Esophagus squamous epithelium (tissue), 5 donors: ENCODE measurements at places on chromosomes 5 and 9. TPM values are rescaled to one million over a fixed set of nuclear protein-coding genes. Genes with fewer than 3 reads are reported as not detected.
A peak's percentile ranks its signal among the peaks of the same experiment; 100 is the strongest.

- no peak for DNase-seq
- H3K36me3 ChIP-seq: no peaks in the 10 kb centered on the region
- no peaks in the 10 kb centered on the region for H3K27me3 ChIP-seq
- peaks cover 23% of the 10 kb centered on the region for H3K4me1 ChIP-seq
These were observed 1.3 kb downstream of the FGF1 start for GRCh38 chr5:142684508-142685041.

DNA sequence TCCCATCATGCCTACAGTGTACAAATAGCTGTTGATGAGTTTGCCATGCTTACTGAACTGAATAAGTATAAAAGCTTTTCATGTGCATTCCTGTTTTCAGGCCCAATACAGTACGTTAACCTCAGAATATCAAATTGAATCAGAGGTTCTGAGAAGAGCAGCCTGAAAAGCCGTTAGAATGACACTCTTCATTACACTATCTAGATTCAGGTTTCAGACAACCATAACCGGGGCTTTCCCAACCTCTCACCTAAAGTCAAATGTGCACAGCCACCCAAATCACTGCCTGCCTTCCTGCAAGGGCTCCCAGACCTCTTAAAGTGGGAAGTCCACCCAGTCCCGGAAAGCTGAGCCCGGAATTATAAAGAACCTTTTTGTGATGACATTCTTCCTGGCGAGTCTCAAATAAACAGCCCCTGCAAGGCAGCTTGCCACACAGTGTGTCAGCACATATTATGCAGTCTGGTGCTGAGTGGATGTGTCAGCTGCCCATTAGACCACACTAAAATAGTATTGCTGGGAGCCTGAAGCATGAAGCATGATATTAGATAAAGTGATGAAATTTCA, 245.8 kb downstream of the TLE4 start:
- H3K36me3 ChIP-seq: no peaks in the 10 kb centered on the region
- DNase-seq: no peak
- no peak overlapping the region for H3K27ac ChIP-seq

- H3K36me3 ChIP-seq: peaks cover 5% of the 10 kb centered on the region
- H3K4me1 ChIP-seq: peaks cover 17% of the 10 kb centered on the region
- no peak for DNase-seq
These were observed 49.7 kb downstream of the PTBP3 start for GRCh38 chr9:112283582-112284253.

DNA sequence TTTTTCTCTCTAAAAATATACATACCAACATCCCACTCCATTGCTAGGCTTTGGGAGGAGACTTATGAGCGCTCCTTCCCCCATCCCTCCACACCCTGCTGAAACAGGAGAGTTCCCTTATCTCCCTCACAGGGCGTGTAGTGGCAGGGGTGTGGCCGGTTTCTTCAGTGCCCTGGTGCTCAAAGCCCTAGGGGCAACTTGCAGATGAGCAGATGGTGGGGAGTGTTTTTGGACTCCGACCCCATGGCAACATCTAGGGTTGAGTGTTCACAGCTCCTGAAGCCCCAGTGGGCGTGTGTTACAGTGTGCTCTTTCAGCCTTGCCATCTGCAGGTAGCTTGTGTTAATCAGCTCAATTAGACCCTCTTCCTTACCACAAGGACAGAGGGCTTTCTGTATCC, 409.5 kb downstream of the MAT2B start:
- peak; percentile 16 for DNase-seq
- H3K36me3 ChIP-seq: no peaks in the 10 kb centered on the region
- no peak overlapping the region for H3K27ac ChIP-seq
- H3K4me1 ChIP-seq: no peaks in the 10 kb centered on the region
- no peak overlapping the region for H3K4me3 ChIP-seq

GRCh38 chr5:91329283-91329682, 53.8 kb downstream of the ARRDC3 start:
- no peaks in the 10 kb centered on the region for H3K27me3 ChIP-seq
- H3K36me3 ChIP-seq: no peaks in the 10 kb centered on the region
- no peak overlapping the region for H3K27ac ChIP-seq
- DNase-seq: no peak
- no peak overlapping the region for H3K4me3 ChIP-seq

DNA sequence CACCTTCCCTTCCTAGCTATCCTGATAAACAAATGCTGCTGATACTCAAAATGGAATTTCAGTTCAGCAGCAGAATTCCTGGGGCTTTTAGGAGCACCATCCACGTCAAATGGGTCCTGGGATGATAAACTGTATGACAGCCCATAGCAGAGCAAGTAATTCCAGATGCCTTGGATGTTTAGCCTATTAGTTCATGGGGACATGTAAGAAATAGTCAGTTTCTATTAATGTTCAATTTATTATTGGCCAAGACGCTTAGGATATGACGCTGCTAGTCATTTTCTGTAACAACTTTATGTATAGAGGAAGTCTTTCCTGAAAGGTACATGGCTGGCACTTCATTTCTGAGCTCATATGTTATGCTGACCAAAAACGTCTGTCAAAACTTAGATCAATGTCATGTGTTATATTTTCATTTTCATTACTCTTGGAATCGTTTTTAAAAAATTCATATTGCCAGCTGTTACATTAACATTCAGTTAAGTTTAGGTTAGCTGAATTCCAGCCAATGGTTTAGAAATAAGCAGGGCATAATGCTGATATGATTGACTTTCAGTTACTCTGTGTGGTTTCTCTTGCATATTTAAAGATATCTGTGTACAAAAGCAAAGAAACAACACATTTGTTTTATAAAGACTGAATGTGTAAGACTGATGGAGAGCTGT, 243.8 kb downstream of the CSNK1G3 start:
- H3K36me3 ChIP-seq: no peaks in the 10 kb centered on the region
- DNase-seq: no peak
- no peak overlapping the region for H3K4me3 ChIP-seq
- peak overlapping the region; percentile 12 for H3K27ac ChIP-seq
- H3K4me1 ChIP-seq: no peaks in the 10 kb centered on the region

DNA sequence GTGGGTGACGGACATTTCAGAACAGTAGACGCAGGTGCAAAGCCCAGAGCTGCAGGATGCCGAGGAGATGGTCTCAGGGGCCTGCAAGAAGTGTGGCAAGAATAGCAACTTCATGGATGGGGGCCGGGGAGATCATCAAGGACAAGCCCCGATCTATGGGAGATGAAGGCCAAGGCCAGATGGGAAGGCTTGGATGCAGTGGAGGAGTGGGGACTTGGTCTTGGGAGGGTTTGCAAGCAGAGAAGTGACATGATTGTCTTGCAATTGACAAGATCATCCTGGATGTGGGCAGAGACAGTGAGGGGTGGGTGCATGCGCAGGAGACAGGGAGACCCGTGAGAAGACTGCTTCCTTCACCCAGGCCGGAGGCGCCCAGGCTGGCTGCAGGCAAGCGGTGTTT, 198.1 kb downstream of the CDK5RAP2 start:
- no peak overlapping the region for H3K27ac ChIP-seq
- no peak for DNase-seq
- H3K27me3 ChIP-seq: no peaks in the 10 kb centered on the region
- H3K36me3 ChIP-seq: no peaks in the 10 kb centered on the region
- H3K4me3 ChIP-seq: no peak overlapping the region

The SYNPO gene
- 7.2 TPM for total RNA-seq

DNA sequence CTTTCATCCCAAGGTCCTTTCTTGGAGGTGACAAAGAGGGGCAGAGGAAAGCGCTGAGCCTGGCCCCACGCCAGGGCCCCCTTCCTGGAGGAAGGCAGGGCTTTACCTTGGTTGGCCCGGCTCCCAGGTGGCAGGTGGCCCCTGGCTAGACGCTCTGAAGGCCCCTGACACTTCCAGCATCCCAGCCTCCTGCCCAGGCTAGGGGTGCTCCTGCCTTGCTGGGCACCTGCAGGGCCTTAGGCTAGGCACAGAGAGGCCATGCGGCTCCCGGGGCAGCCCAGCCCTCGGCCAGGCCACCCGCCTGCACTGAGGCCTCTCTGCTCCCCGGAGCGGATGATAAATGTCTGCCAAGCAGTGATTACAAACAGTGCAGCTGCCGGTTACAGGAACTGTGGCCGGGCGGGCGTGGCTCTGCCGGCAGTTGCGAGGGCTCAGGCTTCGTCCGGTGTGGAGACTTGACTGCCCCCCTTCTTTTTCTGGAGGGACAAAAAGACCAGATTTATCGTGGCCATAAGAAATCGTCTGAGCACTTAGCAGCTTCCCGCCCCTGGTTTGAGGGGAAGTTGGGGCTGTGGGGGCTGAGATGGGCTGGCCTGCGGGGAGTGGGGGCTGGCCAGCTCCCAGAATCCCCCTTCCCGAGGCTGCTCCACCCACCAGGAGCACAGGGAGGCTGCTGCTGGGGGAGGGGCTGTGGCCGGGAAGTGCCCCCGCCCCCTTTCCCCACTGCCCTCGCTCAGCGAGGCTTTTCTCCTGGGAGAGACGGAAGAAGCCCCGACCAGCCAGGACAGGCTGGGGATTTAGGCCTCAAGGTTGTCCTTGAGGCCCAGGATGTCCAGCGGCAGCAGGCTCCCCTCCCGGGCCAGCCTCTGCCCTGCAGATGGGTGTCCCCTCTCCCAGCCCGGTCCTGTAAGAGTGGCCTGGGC, 31.6 kb upstream of the UBAC1 start:
- DNase-seq: no peak
- H3K27ac ChIP-seq: peak overlapping the region; percentile 95
- peaks cover 30% of the 10 kb centered on the region for H3K4me1 ChIP-seq
- H3K4me3 ChIP-seq: peak overlapping the region; percentile 49

DNA sequence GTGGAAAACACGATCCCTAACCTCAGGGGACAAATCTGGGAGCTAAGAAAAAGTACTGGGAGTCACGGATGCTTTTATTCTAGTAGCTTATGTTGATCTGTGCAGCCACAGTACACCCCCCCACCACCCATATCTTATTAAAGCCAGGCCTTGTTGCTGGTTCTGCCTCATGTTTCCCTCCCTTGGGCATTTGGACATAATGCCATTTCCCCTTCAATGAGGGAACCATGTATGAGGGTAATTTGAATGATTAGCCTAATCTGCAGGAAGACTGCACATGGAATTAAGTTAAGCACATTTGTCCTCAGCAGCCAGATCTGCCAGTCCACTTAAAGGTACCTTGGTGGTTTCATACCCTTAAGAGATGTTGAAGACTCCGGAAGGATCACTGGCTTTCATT, 102.0 kb downstream of the ARHGAP26 start:
- H3K27ac ChIP-seq: no peak overlapping the region
- peaks cover 6% of the 10 kb centered on the region for H3K4me1 ChIP-seq
- no peaks in the 10 kb centered on the region for H3K36me3 ChIP-seq
- H3K27me3 ChIP-seq: no peaks in the 10 kb centered on the region
- H3K4me3 ChIP-seq: no peak overlapping the region

The OR13D1 gene
- total RNA-seq: not detected

GRCh38 chr9:96169484-96169883, 132.5 kb downstream of the HSD17B3 start:
- peaks cover 42% of the 10 kb centered on the region for H3K4me1 ChIP-seq
- H3K27ac ChIP-seq: peak overlapping the region; percentile 52
- H3K27me3 ChIP-seq: no peaks in the 10 kb centered on the region
- no peak for DNase-seq
- H3K36me3 ChIP-seq: no peaks in the 10 kb centered on the region
- no peak overlapping the region for H3K4me3 ChIP-seq

- no peak overlapping the region for H3K4me3 ChIP-seq
- no peaks in the 10 kb centered on the region for H3K27me3 ChIP-seq
- no peaks in the 10 kb centered on the region for H3K4me1 ChIP-seq
- H3K36me3 ChIP-seq: no peaks in the 10 kb centered on the region
- no peak overlapping the region for H3K27ac ChIP-seq
- DNase-seq: no peak
These were observed 15.9 kb upstream of the CDKN2AIPNL start for GRCh38 chr5:134427540-134428041.

DNA sequence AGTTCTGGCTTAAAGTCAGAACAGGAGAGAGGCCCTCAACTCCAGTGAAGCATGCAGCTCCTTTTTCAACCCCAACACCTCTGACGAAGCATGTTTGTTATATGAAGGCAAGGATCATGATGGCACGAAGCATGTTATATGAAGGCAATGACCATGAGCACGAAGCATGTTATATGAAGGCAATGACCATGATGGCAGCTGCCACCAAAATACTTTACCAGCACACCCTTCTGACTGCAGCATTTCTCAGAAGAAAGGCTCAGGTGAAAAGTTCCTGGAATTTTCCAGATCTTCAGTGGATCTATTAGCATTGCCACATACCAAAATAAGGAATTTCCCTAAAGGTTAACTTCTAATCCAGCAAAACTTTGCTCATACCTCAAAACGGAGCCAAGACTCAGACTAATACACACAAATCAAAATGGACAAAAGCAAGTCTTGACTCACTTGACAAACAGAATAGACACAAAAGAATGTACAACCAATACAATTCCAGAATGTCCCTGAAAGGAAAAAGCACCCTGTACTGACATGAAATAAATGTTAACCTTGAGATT, 217.4 kb downstream of the FANCC start:
- H3K27ac ChIP-seq: peak overlapping the region; percentile 83
- peaks cover 100% of the 10 kb centered on the region for H3K4me1 ChIP-seq
- H3K27me3 ChIP-seq: no peaks in the 10 kb centered on the region
- H3K36me3 ChIP-seq: no peaks in the 10 kb centered on the region
- no peak for DNase-seq
- no peak overlapping the region for H3K4me3 ChIP-seq

The LURAP1L gene
- total RNA-seq: 8.0 TPM

The EPB41L4B gene
- total RNA-seq: 3.8 TPM

DNA sequence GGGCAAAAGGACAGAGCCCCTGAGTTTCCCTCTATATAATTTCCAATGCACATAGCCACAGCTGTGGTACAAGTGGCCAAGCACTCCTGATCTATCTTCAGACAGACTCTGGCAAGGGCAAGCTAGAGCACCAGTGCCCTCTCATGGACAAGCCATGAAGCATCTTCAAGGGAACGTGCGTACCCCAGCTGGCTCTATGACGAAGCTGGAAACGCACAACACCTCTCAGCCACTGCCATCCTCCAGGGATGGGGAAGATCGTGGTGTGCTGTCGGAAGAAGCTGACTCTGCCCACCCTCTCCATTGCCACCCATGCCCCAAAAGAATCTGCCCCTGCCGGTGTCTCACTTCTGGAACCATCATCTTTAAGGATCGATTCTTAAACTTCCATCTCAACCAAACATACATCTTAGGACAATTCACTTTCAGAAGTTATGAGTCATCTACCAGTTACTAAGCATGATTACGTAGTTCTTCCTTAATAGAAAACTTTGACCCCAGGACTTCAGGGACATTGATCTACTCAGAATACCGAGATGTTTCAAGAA, 482.9 kb downstream of the AGTPBP1 start:
- H3K4me1 ChIP-seq: peaks cover 6% of the 10 kb centered on the region
- H3K27ac ChIP-seq: no peak overlapping the region
- H3K36me3 ChIP-seq: no peaks in the 10 kb centered on the region
- no peak overlapping the region for H3K4me3 ChIP-seq
- DNase-seq: no peak

DNA sequence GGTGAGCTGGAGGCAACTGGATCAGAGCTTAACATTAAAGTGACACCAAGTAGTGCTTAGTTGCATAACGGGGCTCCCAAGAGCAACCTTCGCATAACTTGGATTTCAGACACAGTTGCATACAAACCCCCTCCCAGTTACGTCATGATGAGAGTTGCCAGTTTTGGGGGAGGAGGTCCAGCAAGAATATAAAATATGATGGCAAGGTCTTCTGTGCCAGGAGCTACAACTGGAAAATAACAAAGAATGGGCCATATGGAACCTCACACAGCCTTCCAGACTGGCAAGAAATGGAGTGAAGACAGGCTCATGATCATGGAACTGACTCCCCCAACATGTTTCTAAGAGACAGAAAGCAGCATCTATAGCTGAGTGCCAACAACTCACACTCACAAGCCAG, 8.5 kb downstream of the SPOCK1 start:
- H3K27me3 ChIP-seq: no peaks in the 10 kb centered on the region
- no peak overlapping the region for H3K4me3 ChIP-seq
- DNase-seq: no peak
- H3K4me1 ChIP-seq: no peaks in the 10 kb centered on the region
- H3K27ac ChIP-seq: no peak overlapping the region

The HACD4 gene
- 3.8 TPM for total RNA-seq

The CCDC107 gene
- total RNA-seq: 19.6 TPM
